A549 treated with RU486 at 1 μM for 4 hours (cell line): ENCODE measurements at places on chromosomes 3 and 15. TPM values are rescaled to one million over a fixed set of nuclear protein-coding genes. Genes with fewer than 3 reads are reported as not detected.

Gene ALS2CL
- 4.5 to 7.8 TPM (median 6.3 TPM) in 5 replicates for total RNA-seq

Gene CPA3
- not detected in 5 replicates for total RNA-seq

Gene EIF2A
- total RNA-seq, result 68.8 to 98.8 TPM (median 75.2 TPM) in 5 replicates

Gene AGTR1
- 0.30 to 0.80 TPM (median 0.42 TPM) in 4 of 5 replicates, not detected in the other for total RNA-seq

Gene DHX36
- total RNA-seq, result 53.3 to 72.5 TPM (median 62.6 TPM) in 5 replicates

Gene XXYLT1
- total RNA-seq, result 9.6 to 13.0 TPM (median 12.4 TPM) in 5 replicates
